NCI-H2029 (cell line): ENCODE measurements at places on chromosomes 16 and 17.

DNA sequence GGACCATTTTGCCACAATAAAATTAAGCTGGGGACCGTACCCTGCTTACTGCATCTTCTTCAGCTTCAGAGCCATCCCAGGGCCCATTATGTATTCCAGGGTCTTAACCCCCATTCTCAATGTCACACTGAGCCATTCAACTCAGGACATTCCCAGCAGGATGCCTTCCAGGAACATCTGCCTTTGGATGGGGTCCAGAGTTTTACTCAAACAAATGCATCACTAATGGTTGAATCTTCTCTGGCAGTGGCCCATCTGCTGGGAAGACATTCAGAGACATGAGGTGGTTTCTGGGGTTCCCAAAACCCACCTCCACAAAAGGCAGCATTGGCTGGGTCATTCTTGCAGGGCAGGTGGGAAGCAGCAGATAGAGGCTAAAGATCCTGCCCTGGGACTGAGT lies 3.4 kb upstream of the SEC14L5 start:
- DNase-seq: no peak

DNA sequence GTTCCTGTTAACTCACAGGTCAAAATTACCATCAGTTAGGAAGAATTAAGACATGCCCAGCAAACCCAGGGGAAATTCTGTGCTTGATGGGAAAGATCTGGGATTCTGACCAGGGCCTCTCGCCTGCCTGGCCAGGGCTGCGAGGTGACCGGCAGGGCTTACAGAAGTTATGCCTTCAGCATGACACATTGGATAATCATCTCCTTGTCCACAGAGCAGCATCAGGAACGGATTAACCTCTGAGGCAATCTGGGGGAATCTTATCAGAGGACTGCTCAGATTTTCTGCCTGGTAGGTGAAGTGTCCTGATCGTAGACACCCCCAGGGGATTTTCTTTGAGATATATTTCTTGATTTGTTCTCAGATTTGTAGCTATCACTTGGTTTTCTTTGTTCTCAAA lies 172.5 kb downstream of the HS3ST3A1 start:
- no peak for DNase-seq

DNA sequence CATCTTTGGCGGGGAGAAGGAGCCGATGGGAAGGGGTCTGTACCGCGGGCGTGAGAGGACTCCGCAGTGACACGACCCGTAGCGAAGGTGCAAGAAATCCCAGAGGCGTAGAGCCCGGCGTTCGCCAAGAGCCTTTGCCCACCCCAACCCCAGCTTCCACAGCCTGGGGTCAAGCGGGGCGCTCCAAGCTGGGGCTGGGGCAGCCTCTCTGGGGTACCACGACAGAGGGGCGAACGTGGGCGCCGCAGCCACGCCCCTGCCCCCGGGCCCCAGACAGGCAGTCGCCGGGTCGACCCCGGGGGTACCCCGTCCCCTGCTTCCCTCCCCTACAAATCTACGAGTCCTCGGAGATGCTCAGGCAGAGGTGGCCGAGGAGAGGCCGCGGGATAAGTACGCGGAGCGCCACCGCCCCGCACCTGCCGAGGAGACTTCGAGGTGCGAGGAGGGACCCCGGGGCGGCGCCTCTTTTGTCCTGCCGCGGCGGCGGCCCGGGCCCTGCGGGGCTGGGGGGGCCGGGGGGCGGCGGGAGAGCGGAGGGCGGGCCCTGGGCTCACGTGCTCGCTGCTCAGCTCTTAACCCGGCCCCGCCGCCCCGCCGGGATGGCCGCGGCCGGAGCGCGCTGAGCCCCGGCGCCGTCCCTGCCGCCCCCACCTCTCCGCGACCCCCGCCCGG lies at the start of gene ADAM11:
TSS of gene ADAM11 (plus strand) at position 575 of the 672 bp plus-strand sequence. CDS start 212 bp downstream, outside the sequence.
- DNase-seq: no peak

DNA sequence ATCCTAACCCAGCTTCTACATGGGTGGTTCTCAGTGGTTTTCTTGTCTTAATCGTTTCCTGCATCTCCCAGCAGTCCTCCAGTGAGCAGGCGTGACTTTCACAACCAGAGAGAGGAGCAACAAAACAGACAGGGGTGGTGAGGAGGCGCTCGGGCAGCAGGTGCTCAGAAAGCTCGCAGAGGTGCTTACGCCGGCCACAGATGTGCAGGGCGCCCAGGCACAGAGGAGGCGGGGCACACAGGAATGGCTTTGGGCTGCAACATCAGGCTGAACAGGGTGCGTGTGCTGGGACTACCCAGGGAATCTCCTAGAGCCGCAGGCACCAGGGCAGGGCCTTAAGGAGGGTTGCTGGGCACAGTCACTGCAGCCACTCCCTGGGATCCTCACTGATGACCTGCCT lies 32.6 kb downstream of the KLHDC4 start:
- peak; percentile 46 for DNase-seq

- DNase-seq: no peak
These were observed 7.2 kb upstream of the MTSS2 start for GRCh38 chr16:70692873-70693671.

DNA sequence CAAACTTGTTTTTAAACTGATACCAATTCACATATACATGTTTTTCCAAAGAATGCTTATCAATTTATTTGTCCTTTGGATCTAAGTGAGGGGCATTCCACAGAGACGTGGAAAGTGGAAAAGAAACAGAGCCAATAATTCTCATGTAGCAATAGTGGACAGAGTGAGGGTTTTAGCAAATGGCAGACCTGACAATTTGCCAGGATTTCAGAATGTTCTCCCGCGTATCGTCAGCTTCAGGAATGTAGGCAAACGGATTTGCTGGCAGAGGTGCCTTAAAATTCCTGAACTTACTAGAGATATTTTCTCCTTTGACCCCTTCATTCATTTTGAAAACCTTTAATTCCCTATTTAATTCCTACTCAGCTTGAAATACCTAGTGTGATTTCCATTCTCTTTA lies 193.4 kb upstream of the CPHXL start:
- DNase-seq: no peak

DNA sequence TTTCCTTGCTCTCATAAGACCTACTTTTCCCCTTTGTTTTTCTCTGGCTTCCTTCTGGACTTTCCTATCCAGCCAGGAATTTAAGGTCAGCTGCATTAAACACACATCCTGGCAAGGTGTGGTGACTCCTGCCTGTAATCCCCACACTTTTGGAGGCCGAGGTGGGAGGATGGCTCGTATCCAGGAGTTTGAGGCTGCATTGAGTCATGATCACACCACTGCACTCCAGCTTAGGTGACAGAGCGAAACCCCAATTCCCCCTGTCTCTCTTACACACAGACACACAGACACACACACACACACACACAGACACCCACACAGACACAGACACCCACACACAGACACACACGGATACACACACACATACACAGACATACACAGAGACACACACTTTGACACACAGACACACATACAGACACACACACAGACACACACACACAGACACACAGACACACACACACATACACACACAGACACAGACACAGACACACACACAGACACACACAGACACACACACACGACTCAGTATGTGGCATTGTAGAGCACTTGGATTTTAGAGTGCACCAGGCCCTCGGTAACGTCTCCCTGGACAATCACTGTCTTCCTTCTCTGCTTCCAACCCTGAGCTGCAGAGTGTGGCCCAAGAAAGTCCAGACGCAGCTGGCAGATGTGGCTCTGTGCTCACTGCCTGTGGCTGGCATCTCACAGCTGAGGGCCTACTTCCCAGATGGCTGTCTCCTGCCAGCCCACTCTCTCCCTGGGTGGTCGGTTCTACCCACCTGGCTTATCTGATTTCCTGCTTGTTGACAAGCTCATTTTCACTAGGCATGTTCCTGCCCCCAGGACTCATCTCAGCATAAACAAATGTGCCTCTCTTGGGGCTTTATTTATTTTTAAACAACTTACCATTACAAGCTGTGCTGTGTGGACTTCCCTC lies 39.0 kb downstream of the NLRP1 start:
- no peak for DNase-seq

GRCh38 chr16:55144651-55145050 lies 179.4 kb upstream of the IRX6 start:
- DNase-seq: no peak

GRCh38 chr16:10086620-10087019 lies 95.6 kb downstream of the GRIN2A start:
- no peak for DNase-seq

GRCh38 chr17:7107795-7108559 lies 6.6 kb downstream of the ASGR2 start:
- DNase-seq: no peak

DNA sequence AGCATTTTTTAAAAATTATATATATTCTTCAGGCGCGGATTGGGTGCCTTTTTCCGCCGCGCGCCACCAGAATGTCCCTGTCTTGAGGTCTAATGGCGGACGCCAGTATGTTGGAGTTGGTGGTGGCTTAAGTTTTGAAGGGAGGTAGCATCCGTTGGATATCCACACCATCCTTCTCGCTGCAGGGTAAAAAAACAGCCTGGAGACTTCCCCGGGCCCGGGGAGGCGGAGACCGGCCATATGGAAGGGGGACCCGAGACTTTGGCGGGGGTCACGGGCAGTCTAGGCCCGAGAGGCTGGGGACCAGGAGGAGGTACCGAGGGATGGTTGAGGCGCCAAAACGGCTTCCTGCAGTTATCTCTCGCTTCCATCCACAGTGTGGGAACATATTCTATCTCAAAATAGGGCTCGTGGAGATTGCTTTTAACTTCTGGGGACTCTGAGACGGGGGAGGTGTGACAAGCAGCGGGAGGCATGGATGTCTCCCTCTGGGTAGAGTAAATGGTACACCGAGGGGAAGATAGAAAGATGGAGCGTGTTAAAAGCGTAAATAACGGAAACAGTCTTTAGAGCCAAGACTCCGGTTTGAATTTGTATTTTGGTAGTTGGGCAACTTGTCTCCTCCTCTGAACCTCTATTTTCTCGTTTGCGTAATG lies at the start of gene SF3B3:
TSS of gene SF3B3 (plus strand) at position 74 of the 656 bp plus-strand sequence. CDS start 2,841 bp downstream, outside the sequence.
- DNase-seq: peak; percentile 56

DNA sequence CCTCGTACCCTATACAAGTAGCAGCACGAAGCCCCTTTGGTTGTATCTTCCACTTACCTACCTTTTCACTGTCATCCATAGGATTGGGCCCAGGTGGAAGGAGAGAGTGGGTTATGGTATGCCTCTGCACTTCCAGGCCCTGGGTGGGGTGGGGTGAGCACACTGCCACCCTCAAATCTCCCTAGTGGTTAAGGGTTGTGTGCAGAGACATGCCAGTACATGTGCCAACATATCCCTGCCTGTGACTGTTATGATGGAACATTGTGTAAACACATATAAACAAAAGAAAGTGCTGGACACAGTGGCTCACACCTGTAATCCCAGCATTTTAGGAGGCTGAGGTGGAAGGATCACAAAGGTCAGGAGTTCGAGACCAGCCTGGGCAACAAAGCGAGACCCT lies 11.1 kb downstream of the HROB start:
- DNase-seq: no peak

DNA sequence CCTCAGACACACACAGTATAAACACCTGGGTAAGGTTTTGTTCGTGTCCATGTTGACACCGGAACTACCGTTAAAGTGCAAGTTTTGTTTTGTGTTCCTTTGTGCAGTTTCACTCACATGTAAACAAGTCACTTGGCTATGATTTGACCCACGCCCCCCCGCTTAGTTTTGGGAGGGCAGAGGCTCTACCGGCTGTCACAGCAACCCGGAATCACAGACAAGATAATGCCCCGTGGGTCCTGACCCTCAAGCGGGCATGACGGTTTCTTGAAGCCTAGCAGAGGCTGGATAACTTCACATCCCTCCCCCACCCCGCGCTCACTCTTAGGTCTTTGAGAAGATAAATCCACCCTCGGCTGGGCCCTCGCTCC lies 1.7 kb downstream of the RASD1 start:
- no peak for DNase-seq

- DNase-seq: no peak
These were observed 1.8 kb downstream of the UBE2I start for GRCh38 chr16:1311212-1311737.

GRCh38 chr16:2295056-2295798 lies 27.3 kb upstream of the RNPS1 start:
- no peak for DNase-seq

DNA sequence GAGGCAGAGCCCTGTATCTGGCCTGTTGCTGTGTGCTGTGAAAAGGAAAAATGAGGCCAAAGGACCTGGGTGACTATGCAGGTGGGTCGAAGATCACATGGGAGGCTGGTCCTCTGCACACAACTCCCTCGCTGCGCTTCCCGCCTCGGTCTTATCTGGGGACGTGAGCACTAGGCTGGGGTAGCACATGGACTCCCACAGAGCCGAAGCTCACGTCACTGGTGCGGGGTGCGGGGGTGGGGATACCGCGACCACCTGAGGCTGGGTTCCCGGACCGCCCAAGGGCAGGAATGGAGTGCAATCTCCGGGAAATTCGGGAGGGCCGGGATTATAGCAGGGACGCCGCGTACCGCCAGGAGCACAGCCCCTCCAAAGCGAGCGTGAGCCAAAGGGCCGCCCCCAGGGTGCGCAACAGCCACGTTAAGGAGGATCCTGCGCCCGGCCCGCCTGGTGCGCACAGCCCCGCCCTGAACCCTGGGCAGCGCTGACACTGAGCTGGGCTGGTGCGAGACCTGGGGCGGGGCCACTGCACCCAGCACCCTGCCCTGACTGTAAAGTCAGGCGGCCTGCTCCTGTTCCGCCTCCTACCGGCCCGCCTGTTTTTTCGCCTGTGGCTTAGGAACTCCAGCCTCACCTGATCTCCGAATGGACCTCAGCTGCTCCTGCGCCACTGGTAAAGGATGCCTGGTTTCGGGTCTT lies 4.8 kb downstream of the MT1A start:
- no peak for DNase-seq

DNA sequence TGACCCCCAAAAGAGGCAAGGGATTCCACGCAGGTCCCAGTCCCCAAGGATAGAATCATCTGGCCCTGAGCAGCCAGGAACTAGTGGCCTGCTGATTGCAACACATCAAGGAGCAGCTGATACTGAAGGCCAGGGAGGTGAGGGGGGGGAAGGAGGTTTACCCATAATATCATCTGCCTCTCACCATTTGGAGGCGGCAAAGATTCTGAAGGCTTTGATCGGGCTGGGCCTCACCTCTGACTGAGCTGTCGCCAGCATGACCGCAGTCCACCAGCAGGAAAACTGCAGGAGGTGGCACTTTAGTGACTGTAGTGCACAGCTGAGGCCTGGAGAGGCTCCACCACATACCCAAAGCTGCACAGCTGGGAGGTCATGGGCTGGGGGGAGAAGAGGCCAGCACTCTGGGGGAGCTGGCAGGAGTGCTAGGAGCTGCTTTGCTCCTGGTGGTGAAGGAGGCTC lies 20.5 kb upstream of the ITGA3 start:
- DNase-seq: no peak

GRCh38 chr17:34581446-34582184 lies 2.2 kb downstream of the TMEM132E start:
- no peak for DNase-seq

- no peak for DNase-seq
These were observed 42.3 kb downstream of the ERCC4 start for GRCh38 chr16:13962232-13962631.
